Skeletal muscle tissue (tissue), 5 donors: ENCODE measurements at places on chromosomes 6 and 20. TPM values are rescaled to one million over a fixed set of nuclear protein-coding genes. Genes with fewer than 3 reads are reported as not detected.

The RBM24 gene
- 116 TPM for total RNA-seq

The COL21A1 gene
- 91.3 TPM for total RNA-seq

The CCDC170 gene
- 1.0 TPM for total RNA-seq

The GLP1R gene
- total RNA-seq, result not detected

The ARMC2 gene
- total RNA-seq, result 4.7 TPM

The PXMP4 gene
- total RNA-seq, result 7.3 TPM

The FGD2 gene
- 7.3 TPM for total RNA-seq
